ENCODE measurements at places on chromosomes 1 and 21.

DNA sequence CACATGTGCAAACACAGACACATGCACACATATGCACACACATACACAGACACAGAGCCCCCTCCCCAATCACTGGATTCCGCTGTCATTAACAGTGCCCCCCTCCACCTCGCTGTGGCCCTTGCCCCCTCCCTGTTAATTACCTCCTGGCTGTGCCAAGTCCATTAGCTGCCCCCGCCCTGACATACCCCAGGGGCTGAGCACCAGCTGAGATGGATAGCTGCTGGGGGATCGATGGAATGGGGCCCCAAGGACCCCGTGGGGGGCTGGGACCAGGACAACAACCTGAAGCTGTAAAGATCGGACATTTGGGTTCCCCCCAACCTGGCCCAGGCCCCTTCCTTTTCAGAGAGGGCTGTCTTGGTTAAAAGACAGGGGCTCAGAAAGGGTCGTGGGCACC is 9.6 kb upstream of the PEAR1 start:
- DNase-seq: no peak

GRCh38 chr1:55179177-55179835 is 35.9 kb downstream of the USP24 start:
- DNase-seq: no peak

GRCh38 chr1:66468722-66469121 is 65.2 kb upstream of the SGIP1 start:
- no peak for DNase-seq

GRCh38 chr1:19272064-19272463 is 16.5 kb downstream of the AKR7A3 start:
- DNase-seq: no peak

DNA sequence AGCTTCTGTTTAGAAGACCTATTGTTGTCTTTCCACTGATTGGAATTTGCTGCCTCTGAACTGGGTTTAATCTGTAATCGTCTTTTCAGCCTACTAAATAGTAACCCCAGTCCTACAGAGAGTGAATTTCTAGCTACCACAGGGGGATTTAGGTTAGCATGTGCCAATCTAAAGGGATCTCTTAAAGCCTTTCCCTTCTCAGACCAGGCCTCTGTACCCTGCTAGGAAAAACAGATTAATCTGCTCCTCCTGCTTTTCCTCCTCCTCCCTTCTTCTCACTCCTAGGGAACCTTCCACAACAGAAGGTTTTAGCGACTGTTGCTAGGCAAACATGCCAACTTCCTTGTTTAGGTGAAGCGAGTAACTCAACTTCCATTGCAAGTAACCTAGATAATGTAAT is 1.3 kb upstream of the RC3H1 start:
- DNase-seq: no peak

DNA sequence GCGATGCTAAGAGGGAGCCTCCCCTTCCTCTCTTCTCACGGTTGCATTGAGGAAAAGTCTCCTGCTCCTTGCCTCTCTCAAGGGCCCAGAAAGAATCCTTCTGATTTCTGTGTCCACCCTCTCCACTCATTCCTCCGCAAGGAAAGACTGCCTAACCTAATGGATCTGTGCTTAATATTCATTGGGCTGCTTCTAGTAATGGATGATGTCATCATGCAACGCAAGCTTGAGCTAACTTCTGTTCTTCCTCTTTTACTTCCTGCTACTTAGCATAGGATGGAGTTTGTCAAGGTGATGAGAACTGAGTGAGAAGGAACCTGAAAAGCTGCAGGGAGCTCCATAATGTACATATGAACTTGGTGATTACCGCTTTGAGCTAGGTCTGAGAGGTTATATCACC is 35.2 kb upstream of the HMGB4 start:
- no peak for DNase-seq

DNA sequence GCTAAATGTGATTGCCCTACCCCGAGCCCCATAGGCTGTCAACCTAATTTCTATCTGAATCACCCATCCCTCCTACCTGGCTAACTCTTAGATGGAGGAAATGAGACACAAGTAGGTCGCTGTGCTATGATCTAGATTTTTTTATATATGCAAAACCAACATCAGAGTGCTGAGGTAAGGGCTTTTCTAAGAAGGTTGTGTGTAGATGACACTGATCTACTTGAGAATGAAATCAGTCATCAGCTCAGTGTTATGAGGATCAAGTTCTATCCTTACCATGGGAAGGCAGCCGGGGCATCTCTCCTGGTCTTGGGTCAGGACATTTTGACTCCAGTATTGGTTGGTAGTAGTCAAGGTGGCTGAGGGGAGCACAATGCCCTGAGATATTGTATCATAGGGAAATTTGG is 23.6 kb downstream of the SLAMF1 start:
- no peak for DNase-seq

DNA sequence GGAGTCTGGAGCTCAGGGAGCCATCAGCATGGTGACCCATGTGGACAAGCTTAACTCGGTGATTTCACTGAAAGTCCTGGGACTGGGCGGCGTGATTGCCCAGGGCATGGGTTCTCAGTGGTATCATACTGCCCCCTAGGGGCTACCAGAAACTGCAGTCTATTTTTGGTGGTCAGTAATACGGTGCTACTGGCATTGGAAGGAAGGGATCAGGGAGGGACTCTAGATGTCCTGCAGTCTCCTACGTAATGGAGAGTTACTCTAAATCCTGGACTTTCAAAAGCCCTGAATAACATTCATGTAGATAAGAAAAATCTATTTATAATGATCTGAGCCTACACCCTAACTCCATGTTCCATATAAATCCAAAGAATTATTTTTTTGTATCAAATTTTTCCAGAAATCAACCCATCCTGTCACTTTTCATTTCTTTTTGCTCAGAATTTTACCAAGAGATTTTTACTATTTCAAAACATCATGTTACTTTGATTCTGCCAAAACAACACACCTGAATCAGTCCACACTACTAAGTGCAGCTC is 37.3 kb downstream of the PABPC4 start:
- no peak for DNase-seq

DNA sequence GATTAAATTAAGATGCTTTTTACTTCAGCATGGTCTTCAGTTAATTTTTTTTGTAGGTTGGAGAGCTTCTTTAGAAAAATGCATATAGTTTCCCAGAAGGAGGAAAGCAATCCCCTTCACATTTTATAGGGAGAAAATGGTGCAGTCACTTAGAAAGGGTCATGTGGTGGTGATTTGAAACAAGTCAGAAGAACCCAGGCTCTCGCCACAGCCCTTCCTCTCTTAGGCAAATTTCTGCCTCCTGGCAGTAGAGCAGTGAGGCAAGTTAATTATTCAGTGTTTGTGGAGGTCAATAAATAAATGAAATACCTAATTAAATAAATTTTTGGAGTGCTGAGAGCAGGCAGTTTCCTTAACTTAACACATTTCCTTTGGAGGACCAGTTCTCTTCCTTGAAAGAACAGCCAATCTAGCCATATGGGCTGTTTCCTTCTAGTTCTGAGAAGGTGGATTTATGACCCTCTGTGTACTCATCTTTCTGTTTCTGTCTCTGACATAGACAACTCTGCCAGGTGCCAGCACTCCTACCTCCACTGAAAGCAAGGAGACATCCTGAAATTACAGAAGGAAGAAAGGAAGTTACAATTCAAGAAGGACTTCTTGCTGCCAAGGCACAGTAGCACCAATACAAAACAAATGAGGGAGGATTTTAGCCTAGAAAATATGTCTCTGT is 19.0 kb upstream of the POGZ start:
- DNase-seq: no peak

- no peak for DNase-seq
Observed at GRCh38 chr1:162885265-162885664, 24.3 kb upstream of the CCDC190 start.

DNA sequence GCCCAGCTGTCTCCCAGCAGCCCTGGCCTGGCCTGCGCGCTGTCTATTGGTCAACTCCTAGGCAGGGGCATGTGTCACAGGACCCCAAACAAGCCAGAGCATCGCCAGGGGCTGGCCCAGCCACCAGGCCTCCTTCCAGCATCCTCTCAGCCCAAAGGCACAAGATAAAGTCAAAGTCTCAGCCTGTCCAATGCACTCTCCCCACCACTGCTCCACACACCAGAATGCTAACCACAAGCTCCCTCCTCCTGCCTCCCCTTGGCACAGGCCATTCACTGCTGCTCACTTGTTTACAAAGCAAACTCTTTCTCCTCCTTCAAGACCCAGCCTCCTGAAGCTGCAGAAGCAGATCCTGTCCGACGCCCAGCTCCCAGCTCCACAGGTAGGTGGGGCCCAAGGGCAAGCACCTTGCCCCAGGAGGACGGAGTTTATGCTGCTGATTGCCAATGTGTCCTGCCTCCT is 133.4 kb downstream of the DMRTB1 start:
- DNase-seq: no peak

- no peak for DNase-seq
Observed at GRCh38 chr1:30748098-30748698, 9.4 kb downstream of the LAPTM5 start.

DNA sequence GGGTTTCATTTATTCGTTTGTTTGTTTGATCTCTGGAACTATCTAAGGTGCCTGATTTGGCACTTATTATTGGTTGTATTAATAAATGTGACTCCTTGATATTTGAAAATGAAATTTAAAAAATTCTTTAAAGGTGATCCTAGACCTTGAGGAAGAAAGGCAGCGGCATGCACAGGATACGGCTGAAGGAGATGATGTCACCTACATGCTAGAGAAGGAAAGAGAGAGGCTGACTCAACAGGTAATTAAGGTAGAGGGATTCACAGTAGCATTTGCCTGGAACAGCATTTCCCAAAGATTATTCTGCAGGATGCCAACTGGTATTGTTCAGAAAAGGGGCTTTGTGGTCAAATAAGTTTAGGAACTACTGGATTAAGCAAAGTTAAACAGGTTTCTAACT is 54.4 kb upstream of the WNT2B start:
- no peak for DNase-seq

GRCh38 chr21:34936371-34936789 is 112.7 kb downstream of the RUNX1 start:
- no peak for DNase-seq

- no peak for DNase-seq
Observed at GRCh38 chr1:14545422-14546025, 53.0 kb upstream of the KAZN start.

DNA sequence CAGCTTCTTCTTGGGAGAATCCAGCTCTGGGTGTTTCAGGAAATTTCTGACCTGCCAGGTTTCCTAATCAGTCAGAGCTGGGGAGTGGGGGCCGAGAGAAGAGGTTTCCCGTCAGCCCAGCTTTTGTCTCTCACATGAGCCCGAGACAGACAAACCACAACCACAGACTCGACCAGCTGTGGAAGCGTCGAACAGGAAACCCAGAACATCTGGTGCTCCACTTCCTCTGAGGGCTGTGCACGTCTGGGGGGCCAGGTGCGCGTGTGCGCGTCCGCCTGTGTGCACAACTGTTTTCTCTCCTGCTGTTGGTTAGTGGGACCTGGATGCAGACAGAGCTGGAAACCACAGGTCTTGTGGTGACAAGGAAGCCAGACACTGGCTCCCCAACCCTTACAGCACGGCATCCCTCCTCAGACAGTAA is 113.0 kb upstream of the SLC25A33 start:
- peak; percentile 57 for DNase-seq

GRCh38 chr1:119870917-119871596 is 25.3 kb downstream of the ADAM30 start:
- DNase-seq: peak; percentile 33

DNA sequence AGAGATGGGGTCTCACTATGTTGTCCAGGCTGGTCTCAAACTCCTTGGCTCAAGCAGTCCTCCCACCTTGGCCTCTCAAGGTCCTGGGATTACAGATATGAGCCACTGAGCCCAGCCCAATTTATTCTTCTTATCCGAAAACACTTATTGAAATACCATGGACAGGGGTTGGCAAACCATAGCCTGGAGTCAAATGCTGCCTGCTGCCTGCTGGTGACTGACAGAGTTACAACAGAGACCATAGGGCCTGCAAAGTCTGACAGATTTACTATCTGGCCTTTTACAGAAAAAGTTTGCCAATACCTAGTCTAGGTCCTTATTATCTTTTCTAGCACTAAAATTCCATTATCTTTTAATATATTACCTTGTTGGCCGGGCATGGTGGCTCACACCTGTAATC is 87.1 kb upstream of the ZNF281 start:
- no peak for DNase-seq

GRCh38 chr1:174397261-174397660 is 50.5 kb upstream of the GPR52 start:
- DNase-seq: no peak

- DNase-seq: no peak
Observed at GRCh38 chr1:116855773-116856201, 53.9 kb upstream of the PTGFRN start.

GRCh38 chr1:33097137-33097611 is 16.2 kb downstream of the AZIN2 start:
- DNase-seq: no peak

GRCh38 chr1:61754545-61754944 is 12.3 kb downstream of the PATJ start:
- no peak for DNase-seq

DNA sequence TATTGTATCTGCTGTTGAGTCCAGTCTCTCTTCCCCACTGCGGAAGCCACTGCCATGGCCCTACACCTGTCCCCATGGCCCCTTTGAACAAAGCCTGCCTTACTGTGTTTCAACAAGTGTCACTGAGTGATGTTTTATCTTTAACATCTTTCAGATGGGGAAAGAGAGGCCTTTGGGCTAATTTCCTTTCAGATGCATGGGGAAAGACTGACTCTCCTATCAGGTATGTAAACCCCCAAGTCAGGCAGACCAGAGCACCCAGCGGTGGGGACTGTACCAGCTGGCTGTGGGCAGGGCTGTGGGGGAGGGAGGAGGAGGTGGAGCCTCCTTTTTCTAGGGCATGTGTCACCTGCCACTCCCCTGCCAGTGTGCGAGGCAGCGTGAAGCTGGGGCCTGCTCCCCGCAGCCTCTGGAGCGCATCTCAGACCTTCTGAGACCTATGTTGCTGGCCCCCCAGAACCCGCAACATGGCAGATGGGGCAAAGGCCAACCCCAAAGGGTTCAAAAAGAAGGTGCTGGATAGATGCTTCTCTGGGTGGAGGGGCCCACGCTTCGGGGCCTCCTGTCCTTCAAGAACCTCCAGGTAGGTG is at the start of gene PLA2G2F:
TSS of gene PLA2G2F (plus strand) at position 363 of the 590 bp plus-strand sequence. CDS start at position 468, 105 bp downstream.
- no peak for DNase-seq

DNA sequence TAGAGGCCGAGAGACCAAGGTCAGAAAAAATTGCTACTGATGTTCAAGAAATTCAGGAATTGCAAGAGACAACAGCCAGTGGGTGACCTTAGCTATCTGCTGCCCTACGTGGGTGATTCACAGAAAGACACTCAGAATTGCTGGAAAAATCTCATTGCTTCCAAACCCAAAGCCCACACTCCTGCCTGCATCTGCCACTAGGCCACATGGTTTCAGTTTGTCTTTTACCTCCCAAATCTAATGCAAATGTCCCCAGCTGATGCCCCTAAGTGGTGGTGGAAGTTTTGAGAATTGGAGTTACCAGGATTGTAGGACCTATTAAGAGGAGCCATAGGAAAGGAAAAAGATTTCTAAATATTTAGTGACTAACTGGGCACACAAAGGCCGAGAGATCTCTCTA is 341.5 kb upstream of the CHRM3 start:
- no peak for DNase-seq

GRCh38 chr1:6026095-6026809 is 19.4 kb upstream of the KCNAB2 start:
- peak; percentile 87 for DNase-seq

GRCh38 chr1:14880456-14881316 is 272.9 kb upstream of the TMEM51 start:
- DNase-seq: no peak

- no peak for DNase-seq
Observed at GRCh38 chr1:9169601-9170137, 40.8 kb upstream of the GPR157 start.

GRCh38 chr1:55416164-55416842 is 201.1 kb upstream of the USP24 start:
- DNase-seq: no peak

GRCh38 chr1:220389634-220390033 is 117.4 kb upstream of the RAB3GAP2 start:
- no peak for DNase-seq
